ENCODE measurements at places on chromosomes 16 and 17. TPM values are rescaled to one million over a fixed set of nuclear protein-coding genes. Genes with fewer than 3 reads are reported as not detected.

GRCh38 chr17:40551879-40552768 lies 13.1 kb downstream of the CCR7 start:
- DNase-seq: peak; percentile 91

DNA sequence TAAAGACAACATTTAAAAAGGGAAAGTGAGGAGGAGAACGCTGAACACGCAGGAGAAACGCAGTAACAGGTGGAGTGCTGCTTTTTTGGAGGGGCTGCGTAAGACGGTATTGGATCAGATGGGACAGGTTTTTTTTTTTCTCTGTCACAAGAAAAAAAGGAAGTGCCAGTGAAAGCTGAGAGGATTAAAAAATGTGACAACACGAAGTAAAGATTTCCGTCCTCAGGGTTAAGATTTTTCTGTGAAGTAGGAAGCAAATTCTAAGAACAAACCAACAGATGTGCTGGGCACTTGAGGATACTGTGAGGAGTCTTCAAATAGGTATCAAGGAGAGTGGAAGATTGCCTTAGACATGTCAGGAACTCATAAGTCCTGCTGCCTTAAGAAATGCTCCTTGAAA lies 5.8 kb upstream of the ABCA9 start:
- DNase-seq: no peak

DNA sequence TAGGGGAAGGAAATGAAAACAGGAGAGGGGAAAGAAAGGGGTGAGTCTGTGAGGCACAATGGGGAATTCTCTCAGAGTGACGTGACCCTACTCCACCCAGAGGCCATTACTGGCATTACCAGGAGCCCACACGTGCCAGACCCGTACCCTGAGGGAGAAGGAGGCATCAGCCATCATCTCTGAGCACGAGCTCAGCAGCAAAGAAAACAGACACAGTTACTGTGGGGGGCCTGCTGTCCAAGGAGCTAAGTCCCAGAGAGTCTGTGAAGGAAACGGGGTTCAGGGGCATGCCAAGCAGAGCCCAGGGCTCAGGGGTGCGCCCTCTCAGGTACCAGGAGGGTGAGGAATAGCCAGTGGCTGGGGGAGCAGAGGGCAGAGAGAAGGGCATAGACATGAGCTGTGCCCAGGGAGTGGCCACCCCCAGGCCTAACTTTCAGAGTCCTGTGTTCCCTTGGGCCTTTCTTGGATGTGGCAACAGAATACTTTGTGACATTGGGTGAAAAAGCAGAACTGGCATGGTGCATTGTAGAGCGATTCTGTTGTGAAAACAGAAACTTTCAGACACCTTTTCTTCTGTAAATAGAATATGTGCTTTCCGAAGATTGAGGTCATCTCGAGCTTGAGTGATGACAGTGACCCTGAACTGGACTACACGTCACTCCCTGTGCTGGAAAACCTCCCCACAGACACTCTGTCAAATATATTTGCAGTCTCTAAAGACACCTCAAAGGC lies 11.3 kb downstream of the TAF1C start:
- no peak for DNase-seq

GRCh38 chr16:68718590-68718989 lies 18.5 kb upstream of the CDH1 start:
- no peak for DNase-seq

GRCh38 chr16:26667307-26667706 lies 399.4 kb upstream of the C16orf82 start:
- peak; percentile 60 for DNase-seq

GRCh38 chr16:13012601-13013000 lies 111.2 kb downstream of the SHISA9 start:
- no peak for DNase-seq

DNA sequence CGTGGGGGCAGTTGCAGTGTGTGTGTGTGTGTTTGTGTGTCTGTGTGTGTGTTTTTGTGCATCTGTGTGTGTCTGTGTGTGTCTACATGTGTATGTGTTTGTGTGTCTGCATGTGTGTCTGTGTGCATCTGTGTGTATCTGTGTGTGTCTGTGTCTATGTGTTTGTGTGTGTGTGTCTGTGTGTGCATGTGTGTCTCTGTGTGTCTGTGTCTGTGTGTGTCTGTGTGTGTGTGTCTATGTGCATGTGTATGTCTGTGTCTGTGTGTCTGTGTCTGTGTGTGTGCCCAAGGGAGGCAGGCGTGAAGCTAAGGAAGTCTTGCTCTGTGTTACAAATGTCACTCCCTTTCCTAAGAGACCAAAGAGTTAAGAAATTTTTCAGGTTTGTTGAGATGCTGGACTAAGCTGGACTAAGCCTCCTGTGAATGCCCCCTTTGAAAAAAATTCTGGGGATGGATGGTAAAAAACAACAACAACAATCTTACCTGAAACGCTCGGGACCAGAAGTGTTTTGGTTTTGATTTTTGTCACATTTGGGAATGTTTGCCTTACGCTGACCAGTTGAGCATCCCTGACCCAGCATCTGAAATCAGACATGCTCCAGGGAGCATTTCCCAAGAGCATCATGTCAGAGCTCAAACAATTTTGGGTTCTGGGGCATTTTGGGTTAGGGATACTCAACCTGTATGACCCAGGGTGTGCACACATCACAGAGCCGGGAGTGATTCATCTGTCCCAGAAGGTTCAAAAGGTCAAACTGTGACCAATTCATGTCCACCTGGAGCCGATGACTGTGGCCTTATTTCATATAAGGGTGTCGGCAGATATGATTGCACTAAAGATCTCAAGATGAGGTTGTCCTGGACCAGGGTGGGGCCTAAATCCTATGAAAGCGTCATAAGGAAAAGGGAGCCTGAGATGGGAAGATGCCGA lies 48.6 kb upstream of the ZNF469 start:
- DNase-seq: no peak

DNA sequence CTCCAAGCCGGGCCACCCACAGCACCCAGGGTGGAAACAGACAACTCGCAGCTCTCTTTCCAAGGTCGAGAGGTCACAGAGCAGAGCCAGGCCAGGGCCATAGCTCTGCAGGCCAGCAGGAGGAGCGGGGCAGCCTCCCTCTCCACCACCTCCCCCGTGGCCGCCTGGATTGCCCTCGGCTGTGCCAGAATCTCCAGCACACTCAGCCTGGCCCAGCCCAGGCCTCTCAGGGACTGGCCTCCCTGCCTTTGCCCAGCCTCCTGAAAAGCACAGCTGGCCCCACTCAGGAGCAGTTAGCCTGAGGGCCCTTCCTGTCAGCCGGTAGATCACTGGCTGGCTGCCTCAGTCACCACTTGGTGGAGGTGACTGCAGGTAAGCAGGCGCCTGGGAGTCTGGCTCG lies 85.8 kb upstream of the SEC14L1 start:
- no peak for DNase-seq

DNA sequence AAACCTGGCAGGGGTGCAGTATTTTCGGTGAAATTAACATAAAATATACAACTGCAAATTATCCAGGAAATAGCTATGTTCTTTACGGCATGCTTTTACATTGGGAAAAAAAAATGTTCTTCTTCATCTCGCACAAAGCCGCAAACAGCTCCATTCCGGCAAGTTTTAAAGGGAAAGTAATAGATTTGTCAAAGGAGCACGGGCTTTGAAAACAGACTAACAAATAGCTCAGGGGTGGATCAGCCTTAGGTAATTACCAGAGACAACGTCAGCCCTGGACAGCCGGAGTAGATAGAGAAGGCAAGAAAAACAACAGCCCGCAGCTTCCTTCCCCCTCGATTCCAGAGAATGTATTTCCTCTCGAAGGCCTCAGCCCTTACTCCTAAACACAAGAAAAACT lies 222.5 kb downstream of the C16orf78 start:
- DNase-seq: no peak

DNA sequence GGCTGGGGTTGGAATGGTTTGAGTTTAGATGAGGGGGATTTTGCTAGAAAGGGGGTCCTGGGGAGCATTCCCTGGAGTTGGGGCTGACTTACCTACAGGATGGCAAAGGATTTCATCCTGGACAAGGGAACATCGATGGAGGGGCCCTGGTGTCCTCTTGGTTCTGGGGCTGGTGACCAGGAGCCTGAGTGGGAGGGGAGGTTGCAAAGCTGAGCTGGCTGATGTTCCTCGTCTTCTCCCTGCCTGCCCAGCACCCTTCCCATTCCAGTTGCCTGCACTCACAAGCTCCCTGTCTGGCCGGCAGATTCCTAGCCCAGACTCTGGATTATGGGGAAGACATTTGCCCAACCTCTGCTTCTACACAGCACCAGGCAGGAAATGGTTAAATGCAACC lies 37.2 kb downstream of the ITGAE start:
- DNase-seq: no peak

DNA sequence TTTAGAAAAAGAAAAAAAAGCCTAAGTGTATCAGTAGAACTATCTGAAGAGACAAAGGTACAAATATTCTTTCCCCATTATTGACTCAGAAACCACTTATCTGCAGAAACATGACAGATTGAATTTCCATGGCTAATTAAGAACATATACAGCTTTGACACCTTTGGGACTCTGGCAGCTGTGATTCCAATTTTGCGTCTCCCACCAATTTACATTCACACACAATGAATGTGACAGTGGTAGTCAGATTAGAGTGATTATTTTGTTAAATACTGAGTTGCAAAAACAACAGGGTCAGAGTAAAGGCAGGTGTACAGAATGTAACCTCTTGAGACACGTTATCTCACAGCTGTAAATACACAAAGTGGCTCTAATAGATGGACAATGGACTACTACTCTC lies 5.3 kb upstream of the PPM1D start:
- no peak for DNase-seq

C16orf89 gene
- 1.8 TPM for total RNA-seq

HASPIN gene
- total RNA-seq: not detected

ARL5C gene
- not detected for total RNA-seq

FBF1 gene
- total RNA-seq: 9.7 TPM

EVPLL gene
- not detected for total RNA-seq

FGF11 gene
- total RNA-seq: not detected

TBC1D3 gene
- not detected for total RNA-seq

PRKCA gene
- total RNA-seq: 48.0 TPM

CX3CL1 gene
- total RNA-seq: 26.8 TPM

STH gene
- total RNA-seq: not detected

OR4D1 gene
- not detected for total RNA-seq

DNAH3 gene
- 0.13 TPM for total RNA-seq

SOCS7 gene
- total RNA-seq: 12.1 TPM

TBC1D3L gene
- total RNA-seq: 11.9 TPM

WFDC1 gene
- 29.9 TPM for total RNA-seq
